ENCODE measurements at places on chromosomes 16 and 17. TPM values are rescaled to one million over a fixed set of nuclear protein-coding genes. Genes with fewer than 3 reads are reported as not detected.

The HAS3 gene
- total RNA-seq, result 0.22 TPM

The HES7 gene
- total RNA-seq, result 0.29 TPM

The DNAAF1 gene
- 2.5 TPM for total RNA-seq

The SMG1 gene
- 44.4 TPM for total RNA-seq

The FBXW10 gene
- 1.1 TPM for total RNA-seq

The CCL16 gene
- not detected for total RNA-seq

The PRDM7 gene
- total RNA-seq, result not detected

The MAP2K6 gene
- total RNA-seq, result 5.8 TPM

DNA sequence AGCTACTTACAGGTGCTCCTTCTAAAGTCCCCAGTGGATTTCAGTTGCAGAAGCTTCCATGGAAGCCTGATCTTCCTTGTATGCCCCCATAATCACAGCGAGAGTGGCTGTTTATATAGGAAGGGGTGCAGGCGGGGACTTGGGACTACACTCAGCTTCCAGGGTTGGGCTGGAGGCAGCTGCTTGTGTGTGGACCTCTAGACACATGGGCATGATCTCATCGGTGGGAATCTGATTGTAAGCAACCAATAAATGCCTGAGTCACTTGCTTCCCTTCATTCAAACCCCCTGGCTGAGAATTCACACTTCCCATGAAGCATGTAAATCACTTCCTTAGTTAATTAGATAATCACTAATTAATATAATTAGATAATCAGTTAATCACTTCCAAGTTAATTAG lies 1.0 kb upstream of the KRT20 start:
- no peak for DNase-seq

- DNase-seq, result peak; percentile 91
Measured at GRCh38 chr16:48365601-48366164, 19.5 kb downstream of the SIAH1 start.

DNA sequence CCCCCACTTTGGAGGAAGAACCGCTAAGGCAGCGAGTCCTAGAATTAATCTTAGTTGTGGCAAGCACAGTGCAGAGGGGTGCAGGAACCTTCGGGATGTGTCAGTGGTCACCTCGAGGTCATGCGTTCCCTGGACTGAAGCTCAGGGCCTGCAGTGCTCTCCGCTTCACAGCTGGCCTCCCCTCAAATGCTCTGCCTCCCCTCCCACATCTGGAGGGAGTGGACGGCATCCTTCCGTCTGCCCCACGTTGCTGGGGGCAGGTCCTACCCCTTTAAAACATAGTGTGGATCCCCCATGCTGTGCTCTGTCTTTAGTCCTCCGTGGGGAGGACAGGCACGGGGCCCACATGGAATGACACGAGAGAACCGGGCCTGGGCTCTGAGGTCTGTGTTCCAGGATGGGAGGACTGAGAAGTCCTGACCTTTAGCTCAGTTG lies 99.5 kb upstream of the CDC42EP4 start:
- no peak for DNase-seq

GRCh38 chr17:16987830-16988601 lies 16.1 kb upstream of the TNFRSF13B start:
- DNase-seq, result peak; percentile 67

- DNase-seq, result no peak
Measured at GRCh38 chr16:58011652-58012051, 10.4 kb downstream of the USB1 start.

- DNase-seq, result no peak
Measured at GRCh38 chr17:73267648-73268537, 6.2 kb upstream of the CPSF4L start.

DNA sequence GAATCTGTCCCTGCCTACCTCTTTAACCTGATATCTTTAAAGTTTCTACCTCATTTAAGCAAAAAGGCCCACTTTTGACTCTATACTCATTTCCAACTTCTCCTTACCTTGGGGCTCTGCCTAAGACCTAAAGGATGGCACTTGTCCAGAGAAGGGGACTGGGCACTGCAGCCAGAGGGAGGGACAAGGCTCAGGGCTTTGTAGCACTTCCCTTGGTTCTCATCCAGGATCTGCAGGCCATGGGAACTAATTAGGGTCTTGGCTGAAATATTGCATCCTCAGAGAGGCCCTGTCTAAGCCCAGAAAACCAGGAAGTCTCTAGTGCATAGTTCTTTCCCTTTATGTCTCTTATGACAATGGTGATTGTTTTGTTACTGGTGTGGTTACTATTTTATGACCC lies 37.3 kb downstream of the IRX5 start:
- no peak for DNase-seq

- DNase-seq, result no peak
Measured at GRCh38 chr16:25087761-25088160, 23.8 kb upstream of the LCMT1 start.

GRCh38 chr17:4208238-4208637 lies 55.5 kb downstream of the ANKFY1 start:
- DNase-seq, result no peak

DNA sequence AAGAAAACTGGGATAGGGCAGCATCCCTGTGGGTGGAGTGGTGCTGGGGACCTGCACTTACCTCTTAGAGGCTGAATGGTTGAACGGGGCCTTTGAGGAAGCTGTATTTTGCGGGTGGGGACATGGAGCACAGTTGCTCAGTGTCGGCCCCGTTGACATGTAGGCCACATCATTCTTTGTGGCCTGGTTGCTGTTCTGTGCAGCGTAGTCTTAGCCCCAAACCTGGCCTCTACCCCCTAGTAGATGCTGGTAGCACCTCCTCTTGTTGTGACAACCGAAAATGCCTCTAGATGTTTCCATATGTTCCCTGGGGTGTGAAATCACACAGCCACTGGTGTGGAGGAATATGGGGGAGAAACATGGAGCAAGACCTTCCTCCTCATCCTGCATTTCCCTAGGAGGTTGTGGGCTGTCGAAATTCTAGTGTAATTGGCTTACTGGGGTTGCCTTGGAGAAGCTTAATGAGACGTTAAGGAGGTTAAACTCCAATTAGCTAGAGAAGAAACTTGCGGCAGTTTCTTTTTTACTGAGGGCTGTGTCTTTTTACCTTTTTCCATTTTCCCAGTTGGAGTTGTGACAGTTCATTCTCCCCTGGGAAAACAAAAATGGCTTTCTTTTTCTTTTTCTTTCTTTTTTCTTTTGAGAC lies 9.4 kb downstream of the ABCC1 start:
- DNase-seq, result no peak

- peak; percentile 91 for DNase-seq
Measured at GRCh38 chr16:22300427-22301071, 3.3 kb downstream of the POLR3E start.

GRCh38 chr17:46940692-46941404 lies 17.9 kb downstream of the GOSR2 start:
- DNase-seq, result peak; percentile 86

GRCh38 chr17:44955674-44956425 lies 8.3 kb upstream of the KIF18B start:
- DNase-seq, result no peak

DNA sequence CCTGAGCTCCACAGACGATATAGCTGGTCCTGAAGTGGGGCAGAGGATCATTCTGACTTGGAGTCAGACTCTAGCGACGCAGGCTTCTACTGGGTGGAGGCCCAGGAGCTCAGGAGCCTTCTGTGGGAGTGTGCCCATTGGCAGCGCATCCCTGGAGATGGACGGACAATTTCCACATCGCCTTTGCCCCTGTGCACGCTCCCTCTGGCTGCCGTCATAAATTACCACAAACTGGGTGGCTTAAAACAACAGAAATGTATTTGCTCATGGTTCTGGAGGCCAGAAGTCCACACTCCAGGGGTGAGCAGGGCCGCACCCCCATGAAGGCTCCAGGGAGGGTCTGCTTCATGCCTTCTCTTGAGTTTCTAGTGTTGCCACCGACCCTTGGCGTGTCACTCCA lies 6.9 kb downstream of the CARD14 start:
- DNase-seq, result no peak

GRCh38 chr16:2223942-2224486 lies 623 bp downstream of the E4F1 start:
- peak; percentile 71 for DNase-seq

DNA sequence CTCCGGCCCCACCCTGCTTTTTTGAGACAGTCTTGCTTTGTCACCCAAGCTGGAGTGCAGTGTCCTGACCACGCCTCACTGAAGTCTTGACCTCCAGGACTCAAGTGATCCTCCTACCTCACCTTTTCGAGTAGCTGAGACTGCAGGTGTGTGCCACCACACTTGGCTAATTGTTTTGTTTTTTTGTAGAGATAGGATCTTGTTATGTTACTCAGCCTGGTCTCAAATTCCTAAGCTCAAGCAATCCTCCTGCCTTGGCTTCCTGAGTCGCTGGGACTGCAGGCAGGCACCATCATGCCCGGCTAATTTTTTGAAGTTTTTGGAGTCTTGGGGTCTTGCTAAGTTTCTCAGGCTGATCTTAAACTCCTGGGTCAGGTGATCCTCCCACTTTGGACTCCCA lies 206.7 kb downstream of the SHISA9 start:
- DNase-seq, result no peak

GRCh38 chr17:10646392-10646990 lies 10.6 kb downstream of the MYH3 start:
- DNase-seq, result peak; percentile 85

DNA sequence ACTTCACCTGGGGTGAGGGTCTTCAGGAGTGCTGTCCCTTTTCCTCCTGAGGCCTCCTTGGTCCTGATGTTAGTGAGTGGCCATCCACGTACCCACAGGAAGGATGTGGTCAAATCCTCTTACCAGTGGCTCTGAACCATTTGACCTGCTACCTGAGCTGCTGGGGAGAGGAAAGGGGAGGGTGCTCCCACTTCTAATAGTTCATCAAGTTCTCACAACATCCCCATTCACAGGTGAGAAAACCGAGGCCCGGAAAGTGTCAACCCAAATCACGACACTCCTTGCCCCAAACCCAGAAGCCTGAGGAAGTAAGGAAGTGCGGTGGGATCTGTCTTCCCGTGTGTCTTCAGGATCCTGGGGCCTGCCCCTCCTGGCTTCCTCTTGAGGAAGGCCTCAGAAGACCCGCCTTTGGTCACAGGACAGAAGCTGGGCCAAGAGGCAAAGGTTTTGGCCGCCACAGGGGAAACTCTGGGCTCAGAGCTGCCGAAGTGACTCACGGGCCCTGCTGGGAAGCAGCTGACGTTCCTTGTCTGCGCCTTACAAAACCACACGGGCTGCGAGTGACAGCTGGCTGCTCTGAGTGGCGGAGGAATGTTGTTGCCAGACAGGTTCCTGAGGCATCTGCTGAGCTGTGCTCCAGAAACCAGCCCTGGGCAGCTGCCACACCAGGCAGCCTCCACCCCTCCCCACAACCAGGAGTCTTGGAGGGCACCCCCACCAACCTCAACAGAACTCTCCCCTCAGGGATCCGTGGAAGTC lies 13.9 kb upstream of the KIFC3 start:
- DNase-seq, result peak; percentile 90

DNA sequence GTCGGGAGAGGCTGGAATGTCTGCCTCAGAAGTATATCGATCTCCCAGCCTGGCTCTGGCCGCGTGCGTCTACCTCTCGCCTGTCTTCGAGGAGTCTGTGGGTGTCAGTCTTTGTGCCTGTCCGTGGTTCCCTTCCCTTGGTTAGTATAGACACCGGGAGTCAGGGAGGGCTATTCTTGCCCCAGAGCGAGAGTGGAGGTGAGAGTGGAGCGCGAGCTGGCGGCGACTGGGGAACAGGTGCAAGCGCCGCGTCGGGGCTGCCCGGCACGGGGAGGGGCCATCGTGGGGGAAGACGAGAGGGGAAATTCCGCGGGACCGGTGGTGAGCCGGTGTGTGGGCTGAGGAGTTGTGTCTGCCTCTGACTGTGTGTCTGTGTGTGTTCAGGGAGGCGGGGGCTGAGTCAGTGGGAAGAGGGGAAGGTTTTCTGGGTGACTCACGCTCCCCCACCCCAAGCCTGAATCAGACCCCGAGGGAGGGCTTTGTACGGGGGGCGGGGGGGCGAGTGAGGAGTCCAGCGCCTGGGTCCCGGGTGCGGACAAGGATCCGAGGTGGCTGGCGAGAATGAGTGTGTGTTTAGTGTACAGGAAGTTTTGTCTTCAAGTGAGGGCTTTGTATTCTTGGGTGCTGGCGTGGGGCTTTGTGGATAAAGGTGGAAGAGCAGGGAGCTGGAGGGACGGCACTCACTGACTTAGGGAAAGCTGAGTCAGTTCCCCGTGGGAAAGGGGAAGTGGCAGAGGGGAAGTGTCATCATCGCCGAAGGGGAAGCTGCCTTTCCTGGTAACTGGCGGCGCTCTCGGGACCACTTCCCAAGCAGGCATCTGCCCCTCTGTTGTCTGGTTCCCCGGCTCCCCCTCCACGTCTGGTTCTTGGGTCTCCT lies 8.6 kb downstream of the KDM6B start:
- peak; percentile 87 for DNase-seq

DNA sequence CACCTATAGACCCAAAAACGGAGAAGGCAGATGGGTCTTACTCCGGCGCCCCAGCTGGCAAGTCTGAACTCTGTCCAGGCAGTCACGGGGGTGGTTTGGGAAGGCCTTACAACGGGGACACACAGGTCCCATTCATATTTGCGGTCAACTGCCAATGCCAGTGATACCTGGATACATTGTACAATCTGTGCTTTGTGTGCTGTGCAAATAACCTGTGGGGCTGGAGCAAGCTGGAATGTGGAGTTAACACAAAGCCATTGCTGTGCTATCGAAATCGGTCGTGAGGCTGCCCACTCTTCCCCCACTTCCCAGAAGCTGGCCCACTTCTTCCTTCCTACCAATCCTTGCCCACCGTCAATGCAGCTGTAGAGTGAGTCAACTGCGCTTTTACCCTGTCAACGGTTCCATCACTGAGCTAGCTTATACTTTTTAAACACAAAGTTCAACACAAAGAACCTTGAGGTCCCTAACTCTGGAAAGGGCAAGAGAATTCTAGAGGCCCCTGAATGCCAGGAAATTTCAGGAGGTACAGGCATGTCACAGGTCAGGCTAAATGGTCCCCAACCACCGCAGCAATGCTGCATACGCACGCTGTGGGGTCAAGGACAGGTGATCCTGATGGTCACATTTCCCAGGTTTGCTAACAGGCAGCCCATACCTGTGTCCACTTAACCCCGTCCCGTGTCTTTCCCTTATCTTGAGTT lies 122.8 kb downstream of the ZFHX3 start:
- no peak for DNase-seq

GRCh38 chr17:64494121-64494520 lies 2.7 kb downstream of the POLG2 start:
- DNase-seq, result no peak

- DNase-seq, result no peak
Measured at GRCh38 chr17:15348021-15348420, 6.6 kb upstream of the TEKT3 start.

DNA sequence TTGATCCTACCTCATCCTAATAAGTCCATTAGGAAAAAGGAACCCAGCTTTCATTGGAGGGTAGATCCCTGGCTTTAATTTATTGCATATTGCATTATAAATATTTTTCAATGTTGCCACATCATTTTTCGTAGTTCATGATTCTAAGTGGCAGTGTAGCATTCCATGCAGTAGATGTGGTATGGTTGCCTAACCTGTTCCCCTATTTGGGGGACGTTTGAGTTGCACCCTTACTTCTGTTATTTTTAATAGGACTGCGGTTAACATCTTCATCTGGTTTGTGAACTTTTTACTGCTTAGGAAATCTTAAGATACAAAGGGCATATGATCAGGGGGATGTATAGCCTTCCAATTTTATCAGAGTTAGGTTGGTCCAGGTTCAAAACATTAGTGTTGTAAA lies 5.4 kb downstream of the SCPEP1 start:
- no peak for DNase-seq

Measured in adrenal gland (tissue), 19 donors.